ENCODE measurements at places on chromosomes 2 and 18.

DNA sequence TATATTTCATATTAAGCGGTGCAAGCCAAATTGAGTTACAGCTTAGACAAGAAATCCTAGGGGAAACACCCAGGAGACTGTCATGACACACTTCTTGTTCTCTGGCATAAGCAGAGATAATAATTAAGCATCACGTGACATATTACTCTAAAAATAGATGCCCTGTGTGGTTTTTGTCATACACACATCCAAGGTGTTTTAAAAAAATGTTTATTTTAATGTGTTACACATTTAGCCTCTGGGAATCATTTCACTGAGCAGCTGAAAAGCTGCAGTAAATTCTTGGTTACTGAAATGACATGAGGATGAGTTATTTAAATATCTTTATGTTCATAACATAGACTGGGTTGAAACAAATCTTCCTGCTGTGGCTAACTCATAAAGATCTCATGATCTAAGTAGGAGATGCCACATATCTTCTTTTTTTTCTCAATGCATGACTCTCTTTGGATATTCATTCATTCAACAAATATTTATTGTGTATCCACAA lies 38.0 kb upstream of the ERMN start:
- DNase-seq, result no peak
- no peaks in the 10 kb centered on the region for H3K4me1 ChIP-seq
- H3K36me3 ChIP-seq, result no peaks in the 10 kb centered on the region
- no peak overlapping the region for H3K4me3 ChIP-seq
- H3K27ac ChIP-seq, result no peak overlapping the region

GRCh38 chr2:239625156-239625845 lies 224.5 kb upstream of the HDAC4 start:
- DNase-seq, result no peak
- H3K36me3 ChIP-seq, result no peaks in the 10 kb centered on the region
- H3K27ac ChIP-seq, result no peak overlapping the region
- no peaks in the 10 kb centered on the region for H3K27me3 ChIP-seq
- H3K4me1 ChIP-seq, result no peaks in the 10 kb centered on the region

GRCh38 chr18:76589866-76590265 lies 94.8 kb upstream of the ZNF516 start:
- H3K36me3 ChIP-seq, result no peaks in the 10 kb centered on the region
- DNase-seq, result no peak
- H3K27me3 ChIP-seq, result peaks cover 40% of the 10 kb centered on the region
- H3K4me3 ChIP-seq, result no peak overlapping the region
- H3K4me1 ChIP-seq, result peaks cover 10% of the 10 kb centered on the region

GRCh38 chr18:55494899-55495298 lies 93.1 kb downstream of the TCF4 start:
- H3K27me3 ChIP-seq, result no peaks in the 10 kb centered on the region
- no peak overlapping the region for H3K4me3 ChIP-seq
- no peaks in the 10 kb centered on the region for H3K36me3 ChIP-seq
- H3K4me1 ChIP-seq, result no peaks in the 10 kb centered on the region
- no peak for DNase-seq
- H3K27ac ChIP-seq, result no peak overlapping the region

GRCh38 chr2:134515137-134515536 lies 203.7 kb downstream of the TMEM163 start:
- no peaks in the 10 kb centered on the region for H3K36me3 ChIP-seq
- DNase-seq, result no peak
- no peaks in the 10 kb centered on the region for H3K4me1 ChIP-seq
- no peak overlapping the region for H3K4me3 ChIP-seq
- no peak overlapping the region for H3K27ac ChIP-seq
- H3K27me3 ChIP-seq, result no peaks in the 10 kb centered on the region

DNA sequence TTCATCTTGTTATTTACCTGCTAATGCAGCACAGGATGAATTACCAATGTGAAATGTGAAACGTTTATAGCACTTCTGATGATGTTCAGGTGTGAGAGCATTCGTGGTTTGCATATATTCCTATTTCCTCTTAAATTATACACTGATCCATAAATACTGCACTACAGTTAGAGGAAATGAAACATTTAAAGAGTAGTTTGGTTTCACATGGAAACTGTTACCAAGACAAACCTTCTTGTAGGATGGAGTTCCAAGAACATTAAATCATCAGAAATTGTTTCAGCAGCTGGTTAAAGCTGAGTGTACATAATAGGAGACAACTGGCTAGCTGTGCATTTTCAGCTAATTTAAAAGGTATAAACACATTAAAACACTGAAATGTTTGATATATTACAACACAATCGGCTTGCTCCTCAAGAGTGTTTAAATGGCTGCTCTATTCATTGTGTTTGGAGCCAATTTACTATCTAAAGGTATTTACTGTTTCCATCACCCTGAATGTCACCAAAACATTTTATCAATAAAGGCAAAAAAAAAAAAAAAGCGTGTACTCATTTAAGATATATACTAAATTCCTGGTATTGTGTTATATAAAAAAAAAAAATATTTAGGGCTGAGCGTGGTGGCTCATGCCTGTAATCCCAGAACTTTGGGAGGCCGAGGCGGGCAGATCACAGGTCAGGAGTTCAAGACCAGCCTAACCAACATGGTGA lies 100.6 kb downstream of the DYM start:
- H3K4me1 ChIP-seq, result no peaks in the 10 kb centered on the region
- H3K27ac ChIP-seq, result no peak overlapping the region
- no peaks in the 10 kb centered on the region for H3K27me3 ChIP-seq
- no peaks in the 10 kb centered on the region for H3K36me3 ChIP-seq

DNA sequence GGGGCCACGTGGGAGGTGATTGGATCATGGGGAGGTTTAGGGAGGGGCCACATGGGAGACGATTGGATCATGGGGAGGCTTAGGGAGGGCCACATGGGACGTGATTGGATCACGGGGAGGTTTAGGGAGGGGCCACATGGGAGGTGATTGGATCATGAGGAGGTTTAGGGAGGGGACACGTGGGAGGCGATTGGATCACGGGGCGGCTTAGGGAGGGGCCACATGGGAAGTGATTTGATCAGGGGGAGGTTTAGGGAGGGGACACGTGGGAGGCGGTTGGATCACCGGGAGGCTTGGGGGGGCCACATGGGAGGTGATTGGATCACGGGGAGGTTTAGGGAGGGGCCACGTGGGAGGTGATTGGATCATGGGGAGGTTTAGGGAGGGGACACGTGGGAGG lies 22.5 kb upstream of the SALL3 start:
- H3K4me1 ChIP-seq, result no peaks in the 10 kb centered on the region
- H3K27ac ChIP-seq, result no peak overlapping the region
- H3K4me3 ChIP-seq, result no peak overlapping the region
- DNase-seq, result no peak
- H3K36me3 ChIP-seq, result no peaks in the 10 kb centered on the region

- H3K4me3 ChIP-seq, result no peak overlapping the region
- no peaks in the 10 kb centered on the region for H3K27me3 ChIP-seq
- peak overlapping the region; percentile 14 for H3K27ac ChIP-seq
- H3K4me1 ChIP-seq, result peaks cover 9% of the 10 kb centered on the region
- no peak for DNase-seq
These were observed 87.9 kb downstream of the ICOS start for GRCh38 chr2:204024503-204024902.

- H3K36me3 ChIP-seq, result no peaks in the 10 kb centered on the region
- no peaks in the 10 kb centered on the region for H3K4me1 ChIP-seq
- no peak for DNase-seq
- no peak overlapping the region for H3K27ac ChIP-seq
- H3K4me3 ChIP-seq, result no peak overlapping the region
These were observed 45.2 kb downstream of the SLC8A1 start for GRCh38 chr2:40406485-40407289.

DNA sequence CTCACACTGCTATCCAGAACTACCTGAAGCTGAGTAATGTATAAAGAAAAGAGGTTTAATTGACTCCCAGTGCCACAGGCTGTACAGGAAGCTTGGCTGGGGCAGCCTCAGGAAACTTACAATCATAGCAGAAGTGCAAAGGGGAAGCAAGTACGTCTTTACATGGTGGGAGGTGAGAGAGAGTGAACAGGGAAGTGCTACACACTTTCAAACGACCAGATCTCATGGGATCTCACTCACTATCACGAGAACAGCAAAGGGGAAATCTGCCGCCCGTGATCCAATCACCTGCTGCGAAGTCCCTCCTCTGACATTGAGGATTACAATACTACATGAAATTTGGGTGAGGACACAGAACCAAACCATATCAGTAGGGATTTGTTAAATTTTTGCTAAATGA lies 150.4 kb upstream of the NXPH2 start:
- H3K4me1 ChIP-seq, result no peaks in the 10 kb centered on the region
- no peak for DNase-seq
- no peaks in the 10 kb centered on the region for H3K27me3 ChIP-seq
- H3K4me3 ChIP-seq, result no peak overlapping the region

DNA sequence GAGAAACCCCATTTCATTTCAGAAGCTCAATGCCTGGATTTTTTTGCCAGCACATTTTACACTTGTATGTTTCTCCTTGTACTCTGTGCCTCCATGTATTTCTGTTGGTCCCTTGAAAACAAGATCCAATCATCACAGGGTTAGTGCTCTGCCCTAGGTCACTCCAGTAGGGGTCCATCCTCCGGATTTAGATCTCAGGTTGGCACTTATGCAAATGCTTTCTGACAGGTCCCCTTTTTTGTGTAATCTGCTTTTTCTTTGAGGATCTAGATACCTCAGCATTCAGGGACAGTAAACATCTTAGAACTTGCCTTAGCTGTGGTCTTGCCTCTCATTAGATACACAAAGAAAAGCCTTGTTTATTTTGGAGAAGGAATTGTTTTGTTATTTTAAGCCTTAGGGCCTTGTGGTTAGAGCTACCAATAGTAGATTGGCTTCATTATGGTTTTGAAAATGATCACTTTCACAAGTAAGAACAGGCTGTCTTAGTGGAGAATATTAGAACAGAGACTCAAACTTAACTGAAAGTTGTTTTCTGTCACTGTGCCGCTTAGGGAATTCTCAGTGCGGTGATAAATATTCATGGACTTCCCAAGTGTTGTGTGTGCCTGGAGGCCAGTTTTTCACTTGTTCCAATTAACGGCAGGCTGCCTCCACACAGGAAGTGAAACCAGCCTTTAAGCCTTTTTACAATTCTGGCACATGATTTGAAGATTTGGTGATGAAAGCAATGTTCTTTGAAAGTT lies 7.8 kb downstream of the MERTK start:
- H3K4me3 ChIP-seq, result no peak overlapping the region
- H3K27ac ChIP-seq, result peak overlapping the region; percentile 83
- H3K4me1 ChIP-seq, result peaks cover 41% of the 10 kb centered on the region
- no peaks in the 10 kb centered on the region for H3K27me3 ChIP-seq
- no peaks in the 10 kb centered on the region for H3K36me3 ChIP-seq

GRCh38 chr18:955384-956066 lies 50.9 kb downstream of the ADCYAP1 start:
- DNase-seq, result no peak
- no peak overlapping the region for H3K27ac ChIP-seq
- no peaks in the 10 kb centered on the region for H3K4me1 ChIP-seq
- no peaks in the 10 kb centered on the region for H3K27me3 ChIP-seq
- no peak overlapping the region for H3K4me3 ChIP-seq
- H3K36me3 ChIP-seq, result no peaks in the 10 kb centered on the region

DNA sequence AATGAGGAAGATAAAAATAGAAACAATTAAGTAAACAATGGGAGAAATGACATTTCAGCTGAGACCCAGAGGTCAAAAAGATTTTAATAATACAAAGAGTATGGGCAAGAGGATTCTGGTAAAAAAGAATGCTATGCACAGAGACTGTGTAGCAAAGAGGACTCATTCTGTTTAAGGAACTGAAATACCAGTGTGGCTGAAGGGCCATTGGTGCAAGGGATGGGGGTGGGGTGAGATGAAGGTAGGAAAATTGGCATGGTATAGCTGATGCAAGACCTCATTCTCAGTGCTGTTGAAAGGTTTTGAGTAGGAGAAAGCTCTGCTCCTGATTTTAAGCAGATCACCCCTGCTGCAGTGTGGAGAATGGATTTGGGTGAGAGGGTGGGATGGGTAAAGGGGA lies 10.8 kb downstream of the GALNT1 start:
- DNase-seq, result no peak
- no peaks in the 10 kb centered on the region for H3K27me3 ChIP-seq
- no peak overlapping the region for H3K4me3 ChIP-seq
- no peaks in the 10 kb centered on the region for H3K36me3 ChIP-seq

- peak overlapping the region; percentile 38 for H3K27ac ChIP-seq
- no peaks in the 10 kb centered on the region for H3K27me3 ChIP-seq
- H3K36me3 ChIP-seq, result peaks cover 17% of the 10 kb centered on the region
- no peak for DNase-seq
- H3K4me1 ChIP-seq, result peaks cover 50% of the 10 kb centered on the region
These were observed 77.8 kb downstream of the CTIF start for GRCh38 chr18:48616484-48617255.

GRCh38 chr2:1640301-1641135 lies 103.8 kb downstream of the PXDN start:
- peaks cover 41% of the 10 kb centered on the region for H3K36me3 ChIP-seq
- DNase-seq, result no peak
- H3K27ac ChIP-seq, result no peak overlapping the region

GRCh38 chr2:44543773-44544725 lies 182.3 kb downstream of the CAMKMT start:
- H3K4me3 ChIP-seq, result no peak overlapping the region
- no peaks in the 10 kb centered on the region for H3K4me1 ChIP-seq

DNA sequence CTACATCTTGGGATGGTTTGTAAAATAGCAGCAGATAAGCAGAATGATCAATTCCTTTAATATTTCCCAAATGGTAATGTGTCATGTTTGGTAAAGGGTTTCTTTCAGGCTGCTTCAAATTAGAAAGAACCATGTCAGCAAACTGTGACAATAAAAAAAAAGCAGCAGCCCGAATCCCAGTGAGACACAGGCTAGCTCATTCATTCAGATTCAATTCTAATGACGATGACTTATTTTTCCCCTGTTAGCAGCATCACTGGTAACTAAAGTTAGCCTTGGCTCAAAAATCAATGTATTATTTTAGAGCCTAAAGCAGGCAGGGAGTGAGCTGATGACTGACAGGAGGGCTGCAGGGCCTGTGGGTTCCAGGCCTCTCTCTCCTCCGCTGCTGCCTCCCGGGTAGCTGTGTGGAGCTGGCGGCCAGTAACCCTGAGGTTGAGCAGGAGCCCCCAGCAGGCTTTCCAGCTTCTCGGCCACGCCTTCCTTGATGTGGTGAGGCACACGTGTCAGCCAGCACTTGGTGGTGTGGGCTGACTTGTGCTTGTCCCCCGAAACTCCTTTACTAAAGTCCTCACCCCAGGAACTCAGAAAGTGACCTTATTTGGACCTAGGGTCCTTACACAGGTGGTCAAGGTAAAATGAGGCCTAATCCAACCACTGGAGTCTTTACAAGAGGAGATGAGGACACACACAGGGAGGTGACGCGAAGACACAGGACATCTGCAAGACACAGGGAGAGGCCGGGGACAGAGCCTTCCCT lies 120.5 kb upstream of the HS6ST1 start:
- H3K36me3 ChIP-seq, result no peaks in the 10 kb centered on the region
- DNase-seq, result peak; percentile 45
- H3K4me3 ChIP-seq, result no peak overlapping the region
- H3K27ac ChIP-seq, result no peak overlapping the region
- peaks cover 14% of the 10 kb centered on the region for H3K4me1 ChIP-seq

GRCh38 chr2:126696644-126697520 lies 40.9 kb downstream of the GYPC start:
- no peak for DNase-seq
- H3K27ac ChIP-seq, result no peak overlapping the region
- no peaks in the 10 kb centered on the region for H3K27me3 ChIP-seq

- no peak overlapping the region for H3K27ac ChIP-seq
- no peak for DNase-seq
- no peaks in the 10 kb centered on the region for H3K27me3 ChIP-seq
- no peaks in the 10 kb centered on the region for H3K4me1 ChIP-seq
- no peak overlapping the region for H3K4me3 ChIP-seq
- H3K36me3 ChIP-seq, result no peaks in the 10 kb centered on the region
These were observed 13.0 kb upstream of the FHL2 start for GRCh38 chr2:105411720-105412407.
